ENCODE measurements at places on chromosomes 6 and 20. TPM values are rescaled to one million over a fixed set of nuclear protein-coding genes. Genes with fewer than 3 reads are reported as not detected.

Gene CTSZ
- 0.60 TPM for polyA plus RNA-seq

Gene LAMA5
- not detected for polyA plus RNA-seq

GRCh38 chr20:944148-944547, 28.0 kb upstream of the ANGPT4 start:
- H3K27me3 ChIP-seq, result peaks cover 26% of the 10 kb centered on the region
- no peak for DNase-seq

GRCh38 chr6:146056506-146056905, 27.6 kb downstream of the GRM1 start:
- no peaks in the 10 kb centered on the region for H3K36me3 ChIP-seq
- no peaks in the 10 kb centered on the region for H3K4me1 ChIP-seq
- H3K4me3 ChIP-seq, result no peak overlapping the region
- H3K27ac ChIP-seq, result no peak overlapping the region
- DNase-seq, result no peak
- H3K27me3 ChIP-seq, result peaks cover 3% of the 10 kb centered on the region

DNA sequence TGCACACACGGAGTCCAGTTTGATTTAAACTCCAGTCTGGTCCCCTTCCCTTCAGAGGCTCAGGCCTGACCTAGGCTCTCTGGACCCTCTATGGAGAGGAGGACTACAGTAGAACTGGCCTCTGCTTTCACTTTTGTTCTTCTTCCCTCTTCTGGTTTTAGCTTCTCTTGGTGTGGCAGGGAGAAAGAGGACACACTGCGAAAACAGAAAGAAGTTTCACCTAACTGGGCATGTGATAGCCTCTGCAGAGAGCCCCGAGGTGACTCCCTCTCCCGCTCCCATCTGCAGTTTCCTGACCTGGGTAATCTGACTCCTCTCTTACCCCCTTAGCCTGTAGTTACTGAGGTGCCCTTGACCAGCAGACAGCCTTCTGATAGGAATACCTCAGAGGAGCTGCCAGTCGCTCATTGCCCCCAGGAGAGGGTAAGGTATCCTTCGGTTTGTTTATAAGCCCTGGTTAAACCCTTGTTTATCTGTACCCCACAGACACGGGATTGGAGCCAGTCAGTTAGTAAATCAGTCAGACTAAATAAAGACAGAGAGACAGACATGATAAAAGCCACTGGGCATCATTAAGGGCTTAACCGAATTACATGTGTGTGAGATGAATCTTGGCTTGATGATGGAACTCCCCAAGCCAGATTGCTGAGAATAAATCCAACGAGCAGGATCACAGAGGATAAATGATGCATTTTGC, 12.0 kb upstream of the DTNBP1 start:
- H3K4me3 ChIP-seq, result no peak overlapping the region
- no peaks in the 10 kb centered on the region for H3K36me3 ChIP-seq
- no peaks in the 10 kb centered on the region for H3K4me1 ChIP-seq
- DNase-seq, result no peak

DNA sequence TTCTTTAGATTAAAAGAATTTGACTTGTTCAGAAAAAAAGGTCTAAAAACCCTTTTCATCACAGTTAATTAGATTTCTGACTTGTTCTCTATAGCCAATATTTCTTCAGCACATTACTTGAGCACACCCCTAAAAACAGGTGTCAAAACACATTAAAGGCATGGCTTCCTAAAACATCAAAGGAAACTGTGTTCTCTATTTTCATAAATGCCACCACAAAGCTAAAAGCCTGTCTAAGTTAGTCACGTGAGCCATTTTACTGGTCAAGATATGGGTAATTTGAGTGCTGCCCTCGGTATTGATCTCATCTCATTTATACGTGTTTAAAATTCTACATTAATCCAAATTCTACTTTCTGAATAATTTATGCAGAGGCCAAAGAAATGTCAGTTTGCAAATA, 580.5 kb downstream of the HAO1 start:
- no peak overlapping the region for H3K27ac ChIP-seq
- no peak overlapping the region for H3K4me3 ChIP-seq
- peaks cover 5% of the 10 kb centered on the region for H3K36me3 ChIP-seq
- H3K27me3 ChIP-seq, result no peaks in the 10 kb centered on the region
- DNase-seq, result no peak
